NCI-H2081 (cell line): ENCODE measurements at places on chromosomes 7 and 10.

DNA sequence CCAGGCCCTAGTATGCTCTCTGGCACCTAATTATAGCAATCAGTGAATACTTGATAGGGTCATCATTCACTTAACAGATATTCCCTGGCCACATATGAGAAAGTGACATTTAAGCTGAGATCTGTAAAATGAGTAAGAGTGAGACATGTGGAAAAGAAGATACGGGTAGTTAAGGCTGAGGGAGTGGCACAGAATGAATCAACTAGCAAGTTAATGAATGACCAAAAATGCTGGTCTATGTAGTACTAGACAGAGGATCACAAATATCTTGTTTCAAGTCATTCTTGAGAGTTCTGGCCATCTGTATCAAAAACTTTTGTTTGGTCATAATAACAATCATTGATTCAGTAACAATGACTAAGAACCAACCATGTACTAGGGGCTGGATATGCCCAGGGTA lies 954.9 kb downstream of the CNTNAP2 start:
- DNase-seq, result no peak

GRCh38 chr10:62224606-62225005 lies 44.0 kb downstream of the RTKN2 start:
- DNase-seq, result no peak

- DNase-seq, result no peak
Measured at GRCh38 chr10:62528441-62528840, 154.3 kb downstream of the ZNF365 start.

GRCh38 chr7:146660839-146661238 lies 544.2 kb downstream of the CNTNAP2 start:
- no peak for DNase-seq

GRCh38 chr10:12592967-12593366 lies 243.6 kb downstream of the CAMK1D start:
- no peak for DNase-seq

- no peak for DNase-seq
Measured at GRCh38 chr7:19016140-19016539, 101.3 kb downstream of the TWIST1 start.

GRCh38 chr7:39349452-39350123 lies 216.6 kb upstream of the YAE1 start:
- DNase-seq, result no peak

- DNase-seq, result no peak
Measured at GRCh38 chr10:43078986-43079273, 2.1 kb downstream of the RET start.

DNA sequence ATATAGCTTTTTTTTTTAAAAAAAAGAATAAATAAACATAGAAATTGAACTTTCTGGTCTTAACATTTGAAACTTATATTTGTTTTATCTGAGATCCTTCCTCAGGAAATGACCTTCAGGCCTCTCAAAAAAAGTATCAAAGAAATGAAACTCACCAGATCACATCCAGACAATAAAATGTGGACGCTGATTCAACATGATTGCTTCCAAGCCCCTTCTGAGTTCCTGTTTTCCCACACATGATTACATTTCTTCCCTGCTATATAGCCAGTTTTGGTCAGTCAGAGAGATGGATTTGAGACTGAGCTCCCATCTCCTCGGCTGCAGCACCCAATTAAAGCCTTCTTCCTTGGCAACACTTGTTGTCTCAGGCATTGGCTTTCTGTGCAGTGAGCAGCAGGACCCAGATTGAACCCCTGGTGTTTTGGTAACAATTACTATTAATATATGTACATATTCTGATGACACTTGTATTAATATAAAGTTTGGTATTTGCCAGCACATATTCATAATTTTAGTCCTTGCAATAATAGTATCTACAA lies 21.8 kb upstream of the SVIL start:
- no peak for DNase-seq

DNA sequence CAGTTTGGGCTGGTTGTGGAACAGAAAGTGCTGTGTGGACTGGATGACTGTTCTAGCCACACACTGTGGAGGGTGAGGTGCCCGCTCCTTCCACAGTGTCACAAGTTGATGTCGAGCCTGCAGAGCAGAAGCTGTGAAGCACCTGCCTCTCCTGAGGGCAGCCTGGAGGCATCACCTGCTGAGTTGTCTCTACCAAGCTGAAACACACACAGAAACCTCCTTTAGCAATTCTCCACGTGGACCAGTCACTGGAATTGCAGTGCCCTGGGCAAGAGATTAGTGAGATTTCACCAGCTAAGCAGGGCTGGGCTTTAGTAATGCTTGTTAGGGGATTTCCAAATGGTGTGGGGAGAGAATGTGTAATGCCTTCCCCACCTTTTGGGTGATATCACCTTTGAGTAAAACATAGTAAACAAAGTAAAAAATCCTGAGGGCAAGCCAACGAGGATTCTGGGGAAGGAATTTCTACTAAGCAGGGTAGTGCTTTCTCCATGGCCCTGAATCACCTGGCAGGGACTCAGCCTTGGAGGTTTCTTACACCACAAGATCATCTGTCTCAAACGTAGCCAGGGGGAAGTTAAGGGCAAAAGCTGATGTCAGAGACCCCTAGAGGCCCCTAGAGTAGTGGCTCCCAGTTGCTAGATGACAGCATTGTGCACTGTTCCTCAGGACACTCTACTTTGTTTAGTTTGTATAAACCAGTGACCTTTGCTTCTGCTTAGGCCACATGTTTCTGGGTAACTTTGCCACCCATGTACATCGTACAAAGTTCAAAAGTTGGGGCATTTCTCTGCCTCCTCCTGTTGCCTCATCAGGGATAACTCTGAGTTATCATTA lies 233.1 kb upstream of the IGFBP3 start:
- no peak for DNase-seq

DNA sequence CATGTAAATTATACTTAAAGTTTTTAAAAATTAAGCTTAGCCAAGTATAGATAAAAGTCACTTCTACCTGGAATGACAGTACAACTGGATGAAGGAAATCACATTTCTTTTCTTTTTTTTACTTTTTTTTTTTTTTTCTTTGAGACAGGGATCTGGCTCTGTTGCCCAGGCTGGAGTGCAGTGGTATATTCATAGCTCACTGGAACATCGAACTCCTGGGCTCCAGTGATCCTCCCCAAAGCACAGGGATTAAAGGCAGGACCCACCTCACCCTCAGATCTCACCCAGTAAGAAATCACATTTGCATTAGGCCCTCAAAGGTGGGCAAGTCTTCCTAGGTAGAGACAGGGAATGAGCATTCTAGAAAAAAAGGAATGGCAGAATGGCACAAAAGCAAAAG lies 69.5 kb upstream of the C1GALT1 start:
- no peak for DNase-seq

- DNase-seq, result no peak
Measured at GRCh38 chr7:37439653-37440026, 9.0 kb downstream of the ELMO1 start.
